ENCODE measurements at places on chromosomes 11 and 22.

DNA sequence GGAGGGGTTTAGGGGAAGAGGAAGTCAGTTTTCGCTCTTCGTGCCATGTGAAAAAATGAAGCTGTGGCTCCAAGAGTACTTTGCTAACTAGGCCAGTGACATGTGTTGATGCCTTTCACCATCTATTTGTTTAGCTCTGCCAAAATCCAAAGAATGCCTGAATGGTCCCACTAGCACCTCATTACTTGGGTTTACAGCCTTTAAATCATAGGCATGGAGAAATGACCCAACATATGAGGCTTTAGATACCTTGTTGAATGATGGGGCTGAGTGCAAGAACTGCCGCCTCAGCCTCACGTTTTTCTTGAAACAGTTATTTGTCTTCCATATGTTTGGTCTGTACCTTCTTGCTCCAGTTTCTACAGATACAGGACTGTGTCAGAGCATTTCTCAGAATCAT, 8.3 kb downstream of the RBM4 start:
- DNase-seq = no peak

DNA sequence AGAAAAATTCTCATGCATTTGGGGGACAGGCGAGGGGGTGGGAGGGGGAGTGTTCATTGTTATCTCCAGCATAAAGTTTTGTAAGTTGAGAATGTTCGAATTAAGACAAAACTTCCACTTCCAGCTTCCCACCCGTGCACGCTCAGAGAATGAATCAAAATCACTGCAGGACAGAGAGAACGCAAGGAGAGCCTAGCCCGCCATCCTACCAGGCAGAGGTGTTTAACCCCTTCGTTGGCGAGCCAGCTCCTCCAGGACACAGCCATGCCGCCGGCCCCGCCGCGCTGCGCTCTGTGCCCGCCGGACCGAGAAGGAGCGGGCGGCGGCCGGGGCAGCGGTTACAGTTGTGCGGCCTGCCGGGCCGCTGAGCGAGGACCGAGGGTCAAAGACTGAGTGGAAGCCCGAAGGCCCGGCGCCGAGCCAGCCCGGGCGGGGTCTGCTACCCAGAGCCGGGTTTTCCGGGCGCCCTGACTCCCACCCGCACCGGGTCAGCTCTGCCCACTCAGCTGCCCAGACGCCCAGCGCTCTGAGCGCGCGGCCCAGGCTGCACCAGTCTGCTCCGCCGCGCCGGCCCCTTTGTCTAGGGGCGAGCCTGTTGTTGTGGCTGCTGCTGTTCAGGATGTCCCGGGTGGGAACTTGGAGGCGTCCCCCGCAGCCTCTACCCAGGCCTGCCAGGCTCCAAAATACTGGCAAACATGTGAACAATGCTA, at the start of gene NOX4:
Gene NOX4 (minus strand): TSS at position 395 of the 710 bp plus-strand sequence. CDS start 129 bp downstream, at position 266.
- no peak for DNase-seq

GRCh38 chr11:73622926-73623593, 23.3 kb upstream of the PLEKHB1 start:
- no peak for DNase-seq

DNA sequence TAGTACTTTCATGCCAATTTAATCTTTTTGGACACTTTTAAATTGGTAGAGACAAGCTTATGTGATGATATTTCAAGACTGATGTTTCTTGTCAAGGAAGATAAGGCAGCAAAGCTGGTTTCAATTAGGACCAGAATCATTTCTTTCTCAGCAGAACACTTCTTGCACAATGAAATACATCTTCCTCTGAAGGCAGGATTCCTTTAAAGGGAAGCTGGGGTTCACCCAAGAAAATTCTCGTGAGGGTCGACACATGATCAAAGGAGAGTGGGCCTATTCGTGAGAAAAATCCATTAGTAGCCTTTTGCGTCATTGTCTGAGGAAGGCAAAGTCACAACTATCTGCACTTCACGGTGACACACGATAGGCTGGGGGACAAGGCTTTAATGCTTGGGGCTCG, 17.6 kb downstream of the TTC12 start:
- no peak for DNase-seq

DNA sequence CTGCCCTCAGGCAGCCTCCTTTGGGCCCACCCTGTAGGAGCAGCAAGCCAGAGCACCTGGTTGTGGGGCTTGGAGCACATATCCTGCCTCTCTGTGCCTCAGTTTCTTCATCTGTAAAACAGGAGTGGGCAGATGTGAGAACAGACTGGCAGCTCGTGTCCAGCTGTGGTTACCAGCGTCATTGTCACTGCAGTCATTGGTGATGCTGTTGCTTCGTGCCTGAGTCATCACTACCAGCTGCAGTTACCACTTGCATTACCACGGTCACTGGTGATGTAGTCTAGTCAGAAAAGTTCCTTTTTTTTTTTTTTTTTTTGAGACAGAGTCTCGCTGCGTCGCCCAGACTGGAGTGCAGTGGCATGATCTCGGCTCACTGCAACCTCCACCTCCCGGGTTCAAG, 20.4 kb downstream of the RSPH14 start:
- DNase-seq = no peak

- DNase-seq = no peak
Measured at GRCh38 chr11:112195951-112196351, 20.6 kb downstream of the BCO2 start.

DNA sequence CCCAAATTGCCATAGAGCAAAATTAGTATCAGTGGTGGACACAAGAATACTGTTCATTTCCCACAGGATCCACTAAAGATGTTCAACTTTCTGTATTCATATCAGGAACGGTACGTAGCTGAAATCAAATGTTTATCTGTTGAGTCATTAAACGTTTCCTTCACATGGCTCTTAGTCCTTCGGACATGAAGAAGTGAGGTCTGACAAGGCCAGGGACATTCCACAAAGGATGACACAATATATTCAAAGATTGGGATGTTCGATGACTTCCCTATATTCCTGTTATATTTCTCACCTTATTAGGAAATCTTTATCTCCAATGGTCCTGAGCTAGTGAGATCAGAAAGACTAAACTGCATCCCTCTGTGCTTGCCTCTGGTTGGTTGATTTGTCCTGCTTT, 129.0 kb downstream of the ETS1 start:
- DNase-seq = no peak

- no peak for DNase-seq
Measured at GRCh38 chr11:48005136-48005535, 24.8 kb downstream of the PTPRJ start.

DNA sequence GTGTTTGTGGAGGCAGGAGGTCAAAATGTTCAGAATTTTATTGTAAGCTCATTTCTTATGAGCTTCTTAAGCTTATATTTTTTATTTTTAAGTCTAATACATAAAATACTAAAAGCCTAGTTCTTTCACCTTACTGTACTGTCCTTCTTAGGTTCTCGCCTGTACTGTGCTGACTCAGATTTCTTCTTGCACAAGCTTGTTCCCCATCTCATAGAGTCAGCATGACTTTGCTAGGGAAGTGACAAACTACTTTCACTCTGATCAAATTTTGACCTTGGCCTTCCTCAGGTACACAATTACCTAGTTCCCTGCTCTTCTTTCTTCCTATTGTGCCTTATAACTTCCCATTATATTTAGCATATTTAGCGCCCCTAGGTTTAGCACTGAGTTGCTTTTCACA, 81.5 kb downstream of the STK33 start:
- no peak for DNase-seq

DNA sequence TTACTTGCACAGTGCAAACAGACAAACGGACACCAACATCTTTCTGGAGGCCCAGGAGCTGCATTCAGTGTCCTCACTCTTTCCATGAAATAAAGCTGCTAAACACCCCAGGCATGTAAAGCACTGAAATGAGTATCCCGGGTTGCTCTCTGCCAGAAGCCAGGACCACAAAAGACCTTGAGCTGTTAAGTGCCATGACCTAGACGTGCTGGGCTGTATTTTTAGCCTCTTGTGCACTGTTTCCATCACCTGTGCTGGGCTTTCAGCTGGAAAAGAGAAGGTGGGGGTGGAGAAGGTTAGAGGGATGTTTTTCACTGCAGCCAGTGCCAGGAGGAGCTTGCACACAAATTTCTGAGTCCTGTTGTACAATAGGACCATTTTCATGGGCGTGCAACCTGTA, 3.4 kb upstream of the KREMEN1 start:
- DNase-seq = no peak

GRCh38 chr11:78535027-78535426, 39.6 kb downstream of the NARS2 start:
- no peak for DNase-seq

DNA sequence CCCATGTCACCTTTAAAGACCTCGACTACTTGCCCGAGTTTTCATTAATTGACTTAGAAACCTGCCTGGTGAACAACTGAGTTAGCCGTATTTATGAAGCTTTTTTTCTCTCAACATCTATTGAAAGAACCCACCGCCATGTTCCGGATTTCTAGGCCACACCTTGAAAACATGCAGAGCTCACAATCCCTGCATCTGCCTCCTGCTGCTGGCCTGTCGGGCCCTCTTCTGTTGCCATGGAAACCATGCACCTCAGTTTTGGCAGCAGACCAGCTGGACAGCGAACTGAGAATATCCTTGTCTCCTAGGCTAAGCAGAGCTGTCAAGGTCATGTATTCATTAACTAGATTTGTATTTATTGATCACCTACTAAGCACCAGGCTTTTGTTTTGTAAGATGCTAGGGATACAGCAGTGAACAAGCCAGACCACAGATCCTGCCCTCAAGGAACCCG, 4.3 kb upstream of the PATZ1 start:
- no peak for DNase-seq

DNA sequence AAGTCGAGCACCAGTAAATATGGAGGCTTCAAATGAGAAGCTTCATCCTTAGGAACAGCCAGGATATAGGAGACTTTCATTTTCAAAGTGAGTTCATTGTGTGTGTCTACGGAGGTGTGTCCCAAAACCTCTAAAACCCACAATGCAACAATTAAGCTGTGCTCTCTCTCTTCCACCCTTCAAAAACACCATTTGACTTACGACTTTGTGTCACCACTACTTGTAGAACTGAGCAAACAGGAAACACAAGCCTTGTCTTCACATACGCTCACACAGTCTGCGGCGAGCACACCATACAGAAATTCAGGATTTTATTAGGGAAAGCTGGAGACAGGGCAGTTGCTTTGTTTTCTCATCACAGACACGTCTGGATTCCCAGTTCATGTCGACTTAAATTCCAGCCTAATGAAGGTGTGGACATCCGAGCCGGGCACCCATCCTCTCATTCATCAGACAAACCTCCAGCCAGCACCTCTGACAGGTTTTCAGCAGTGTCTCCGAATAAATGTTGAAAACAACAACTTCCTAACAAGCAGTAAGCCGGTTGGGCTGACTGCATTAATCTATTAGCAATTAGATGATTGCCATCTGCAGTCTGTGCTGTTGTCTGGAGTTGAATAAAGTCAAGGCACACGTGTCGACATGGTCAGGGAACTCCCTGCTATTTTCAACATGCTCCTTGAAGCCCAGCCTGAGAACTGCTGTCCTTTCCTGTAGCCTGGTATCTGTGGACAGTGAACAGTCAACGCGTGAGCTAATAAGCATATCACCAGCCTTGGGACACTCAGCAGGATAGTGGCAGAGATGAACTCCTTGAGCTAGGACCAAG, 1411.1 kb downstream of the BRD1 start:
- DNase-seq = no peak

DNA sequence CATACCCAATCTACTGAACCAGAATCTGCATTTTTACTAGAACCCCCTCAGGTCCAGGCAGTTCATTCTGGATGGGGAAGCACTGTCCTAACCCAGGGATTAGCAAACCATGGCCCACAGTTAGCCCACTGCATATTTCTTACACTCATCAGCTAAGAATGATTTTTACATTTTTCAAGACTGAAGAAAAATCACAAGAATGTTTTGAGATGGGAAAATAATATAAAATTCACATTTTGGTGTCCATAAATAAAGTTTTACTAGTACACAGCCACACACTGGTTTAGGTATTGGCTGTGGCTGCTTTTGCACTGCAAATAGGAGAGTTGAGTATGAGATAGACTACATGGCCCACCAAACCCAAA, 59.4 kb downstream of the PPFIBP2 start:
- DNase-seq = no peak

DNA sequence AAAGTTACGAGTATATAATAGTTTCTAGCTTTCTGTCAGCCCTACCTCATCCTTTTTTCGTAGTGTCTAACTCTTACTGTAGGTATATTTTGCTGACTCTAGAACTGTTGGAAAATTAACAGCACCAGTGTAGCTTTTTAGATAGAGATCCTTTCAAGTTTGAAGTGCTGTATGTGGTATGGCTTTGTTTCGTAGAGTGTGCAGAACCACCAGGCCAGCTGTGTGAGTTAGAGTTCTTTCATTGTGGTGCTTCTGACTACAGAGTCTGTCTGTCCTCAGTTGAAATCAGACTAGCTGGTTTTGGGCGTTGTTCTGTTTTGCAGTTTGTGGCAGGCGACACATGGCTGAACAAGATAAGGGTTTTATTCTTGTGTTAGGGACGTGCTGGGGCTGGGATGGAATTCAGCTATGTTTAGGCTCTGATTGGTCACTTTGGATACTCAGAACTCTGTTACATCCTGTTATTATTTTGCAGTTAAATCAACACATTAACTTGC, 3.2 kb downstream of the ARHGEF12 start:
- DNase-seq = no peak

- DNase-seq = no peak
Measured at GRCh38 chr11:131614631-131615030, 244.2 kb downstream of the NTM start.

GRCh38 chr22:37697538-37697835, 639 bp downstream of the TRIOBP start:
- DNase-seq = no peak

GRCh38 chr11:115452241-115452640, 52.0 kb downstream of the CADM1 start:
- DNase-seq = no peak

DNA sequence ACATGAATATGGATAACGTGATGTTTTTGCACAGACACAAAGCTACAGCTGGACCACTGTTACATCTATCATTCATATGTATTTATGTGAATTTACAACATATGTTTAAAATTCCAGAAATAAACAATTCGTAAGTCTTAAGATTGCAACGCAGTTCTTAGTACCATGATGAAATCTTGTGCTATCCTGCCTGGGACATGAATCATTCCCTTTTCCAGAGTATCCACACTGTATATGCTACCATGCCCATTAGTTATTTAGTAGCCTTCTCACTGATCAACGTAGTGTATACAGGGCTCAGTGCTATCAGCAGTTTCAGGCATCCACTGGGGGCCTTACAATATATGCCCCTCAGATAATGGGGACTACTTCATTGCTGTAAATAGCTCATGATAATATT, 4.3 kb downstream of the ATL3 start:
- DNase-seq = no peak

All from GM12891 (cell line).